Lower leg skin (tissue), 4 donors: ENCODE measurements at places on chromosomes 2 and 18. TPM values are rescaled to one million over a fixed set of nuclear protein-coding genes. Genes with fewer than 3 reads are reported as not detected.
A peak's percentile ranks its signal among the peaks of the same experiment; 100 is the strongest.

DNA sequence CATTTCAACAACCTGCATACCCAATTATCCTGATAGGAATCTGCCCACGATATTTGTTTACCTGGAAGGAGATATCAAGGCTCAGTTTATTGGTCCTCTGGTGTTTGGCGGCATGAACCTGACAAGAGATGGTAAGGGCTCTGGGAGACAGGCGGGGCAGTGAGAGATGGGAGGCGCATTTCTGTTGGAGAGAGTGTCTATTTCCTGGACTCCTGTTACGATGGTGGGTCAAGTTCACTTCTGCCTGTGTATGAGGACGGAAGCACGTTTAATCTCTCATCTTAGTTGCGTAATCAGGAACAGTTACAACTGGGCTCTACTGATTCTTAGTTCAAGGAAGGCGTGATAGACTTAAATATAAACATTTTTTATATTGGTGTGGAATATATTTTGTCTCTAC lies 8.9 kb downstream of the PDCL3 start:
- DNase-seq, result no peak

GRCh38 chr2:109513749-109514588 lies 99.8 kb downstream of the SEPTIN10 start:
- peak; percentile 76 for DNase-seq

DNA sequence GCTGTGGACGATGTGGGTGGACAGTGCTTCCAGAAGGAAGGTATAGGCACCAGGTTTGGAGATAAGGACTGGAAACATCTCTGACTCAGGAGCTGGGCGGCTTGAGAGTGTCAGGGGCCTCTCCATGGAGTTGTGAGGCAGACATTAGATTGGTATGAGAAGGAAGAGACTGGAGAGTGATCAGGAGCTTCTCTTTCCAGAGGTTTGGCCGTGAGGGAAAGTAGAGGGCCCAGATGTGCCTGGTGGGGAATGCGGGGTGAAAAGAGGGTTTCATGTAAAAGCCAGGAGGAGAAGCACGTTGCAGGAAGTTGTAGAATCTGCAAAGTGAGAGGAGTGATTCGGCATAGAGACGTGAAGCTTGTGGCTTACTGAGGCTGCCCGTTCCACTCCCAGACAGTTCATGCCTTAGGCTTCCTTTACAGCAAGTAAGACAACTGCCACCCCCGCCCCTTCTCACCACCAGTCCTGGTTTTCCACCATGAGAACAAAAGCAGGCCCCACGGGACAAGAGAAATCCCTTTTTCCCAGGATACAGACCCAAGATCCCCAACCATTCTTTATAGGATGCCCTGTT lies 166.3 kb upstream of the HDAC4 start:
- no peak for DNase-seq

DNA sequence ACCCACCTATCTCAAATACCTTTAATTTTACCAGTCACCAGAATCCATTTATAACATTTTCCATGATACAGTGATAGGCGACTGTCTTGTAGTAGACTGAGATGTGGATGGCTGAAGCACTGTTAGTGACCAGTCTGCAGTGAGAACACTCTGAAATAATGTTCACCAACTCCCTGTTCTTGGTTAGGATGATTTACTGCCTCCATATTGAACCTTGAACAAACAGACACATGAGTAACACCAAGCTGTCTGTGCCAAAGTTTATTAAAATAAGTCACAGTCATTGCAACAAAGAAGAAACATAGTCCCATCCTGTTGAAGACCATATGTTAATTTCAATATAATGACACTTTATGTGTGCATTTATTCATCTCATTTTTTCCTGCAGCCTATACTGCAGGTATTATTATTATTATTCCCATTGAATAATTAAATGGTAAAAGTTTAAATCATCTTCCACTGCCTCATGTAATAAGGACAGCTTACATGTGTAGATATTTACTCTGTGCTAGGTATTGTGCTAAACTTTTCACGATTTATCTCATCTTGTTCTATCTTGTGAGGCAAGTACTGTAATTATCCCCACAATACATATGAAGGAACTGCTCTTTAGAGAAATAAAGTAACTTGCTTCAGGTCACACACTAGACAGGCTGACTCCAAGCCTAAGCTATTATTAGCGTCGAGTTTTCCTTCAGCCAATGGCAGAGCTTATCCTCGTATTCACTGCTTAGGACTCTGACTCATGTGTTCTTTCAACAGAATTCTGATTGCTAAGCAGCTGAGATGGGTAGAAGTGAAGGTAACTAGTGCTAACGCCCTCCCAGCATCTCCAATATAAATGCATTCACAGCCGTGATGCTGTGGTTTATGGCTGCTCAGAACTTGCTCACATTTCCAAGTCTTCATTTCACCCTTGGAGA lies 62.5 kb downstream of the ONECUT2 start:
- DNase-seq, result no peak

DNA sequence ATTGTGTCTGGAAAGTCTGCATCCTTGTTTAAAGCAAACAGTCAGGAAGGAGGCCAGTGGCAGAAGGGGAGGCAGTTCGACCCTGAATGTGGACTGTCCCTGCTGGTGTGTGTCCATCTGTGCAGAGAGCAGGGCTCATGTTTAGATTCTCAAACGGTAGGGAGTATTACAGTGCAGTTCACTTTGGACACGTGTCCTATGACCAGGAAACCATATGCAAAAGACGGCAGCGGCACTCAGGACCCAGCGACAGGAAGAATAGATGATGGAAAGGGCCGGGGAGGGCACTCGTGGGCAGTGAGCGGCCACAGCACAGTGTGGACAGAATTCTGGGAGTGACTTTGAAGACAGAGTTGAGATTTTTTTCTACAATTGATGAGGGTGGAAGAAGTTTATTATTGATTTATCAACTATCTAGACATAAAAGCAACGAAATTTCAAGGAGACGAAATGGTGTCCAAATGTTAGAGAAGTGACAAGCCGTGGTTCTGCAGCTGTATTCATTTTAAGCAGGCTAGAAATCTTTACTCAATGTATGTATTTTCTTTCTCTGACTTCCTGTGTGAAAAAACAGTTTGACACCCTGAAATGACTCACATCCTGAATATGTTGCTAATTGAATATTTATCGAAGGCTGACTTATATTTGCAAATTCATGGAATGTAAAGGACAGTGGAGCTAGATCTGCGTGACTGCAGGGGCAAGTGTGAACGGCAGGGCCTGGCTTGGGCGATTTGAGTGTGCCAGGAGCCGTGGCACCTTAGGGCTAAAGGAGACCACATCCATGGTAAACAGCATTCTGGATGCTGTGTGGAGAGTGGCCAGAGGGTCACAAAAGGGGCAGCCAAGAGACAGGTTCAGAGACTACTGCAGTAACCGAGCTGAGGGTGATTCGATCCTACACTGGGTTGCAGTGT lies 214.2 kb downstream of the PTGR3 start:
- no peak for DNase-seq

APCDD1 gene
- total RNA-seq, result 76.6 TPM

TRIB2 gene
- total RNA-seq, result 26.1 TPM

LYG1 gene
- 0.97 TPM for total RNA-seq

TMEM247 gene
- not detected for total RNA-seq
